Left forelimb (tissue), 1 donor: ENCODE measurements at places on chromosomes 3 and 15.

DNA sequence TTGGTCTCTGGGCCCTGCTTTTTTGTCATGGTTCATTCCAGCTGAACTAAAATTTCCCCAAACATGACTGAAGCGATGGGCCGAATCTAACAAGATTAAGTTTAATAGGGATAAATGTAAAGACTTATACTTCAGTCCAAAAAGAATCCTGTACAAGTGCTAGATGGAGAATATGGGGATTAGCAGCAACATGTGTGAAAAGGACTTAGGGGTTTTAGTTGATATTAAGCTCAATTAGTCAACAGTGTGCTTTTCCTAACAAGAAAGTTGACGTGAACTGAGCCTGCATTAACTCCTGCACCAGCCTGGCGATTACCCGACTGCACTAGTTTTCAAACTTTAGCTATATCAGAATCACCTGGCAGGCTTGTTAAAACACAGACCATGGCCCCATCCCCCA, 61.0 kb upstream of the BBX start:
- DNase-seq, result no peak

DNA sequence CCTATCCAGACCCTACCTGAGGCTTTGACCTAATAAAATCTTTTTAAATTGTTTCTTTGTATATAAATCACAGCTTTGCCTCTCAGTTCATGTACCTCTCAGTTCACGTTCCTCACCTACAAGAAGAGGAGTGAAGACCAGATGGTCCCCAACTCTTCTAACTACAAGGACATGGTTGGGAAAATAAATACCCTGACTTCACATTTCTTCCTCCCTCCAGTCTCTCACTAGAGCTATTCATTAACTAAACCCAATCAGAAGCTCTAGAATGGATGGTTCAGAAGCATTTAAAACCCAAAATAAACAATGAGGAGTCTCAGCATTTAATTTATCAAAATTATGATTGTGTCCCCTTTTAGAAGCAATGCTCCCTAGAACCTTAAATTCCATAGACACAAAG, 97.3 kb upstream of the AGTR1 start:
- DNase-seq, result no peak

DNA sequence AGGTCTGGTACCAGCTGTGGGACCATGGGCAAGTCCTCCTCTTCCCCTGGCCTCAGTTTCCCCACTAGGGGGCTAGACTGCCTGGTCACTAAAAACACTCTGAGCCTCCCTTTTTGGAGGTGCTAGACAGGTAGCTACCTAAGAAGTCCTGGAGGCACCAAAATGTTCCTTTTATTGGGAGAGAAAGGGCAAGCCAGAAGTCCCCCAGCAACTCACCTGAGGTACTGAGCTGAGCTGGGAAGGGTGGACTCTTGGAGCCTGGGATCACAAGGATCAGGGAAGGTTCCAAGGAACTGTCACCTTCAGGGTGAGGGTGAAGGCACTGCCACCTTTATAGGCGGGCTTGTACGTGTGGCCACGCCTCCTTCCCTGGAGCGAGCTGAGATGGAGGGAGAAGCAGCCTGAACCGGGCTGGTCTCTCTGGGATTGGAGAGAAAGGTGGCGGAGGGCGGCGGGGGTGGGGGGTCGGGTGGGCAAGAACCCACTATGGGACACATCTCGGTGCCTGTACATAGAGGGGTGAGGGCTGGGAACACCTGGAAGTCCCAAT, at the start of gene CYP1A1:
Gene CYP1A1 (minus strand): TSS at position 304 of the 550 bp plus-strand sequence. CDS start 2,431 bp downstream, outside the sequence.
- no peak for DNase-seq

GRCh38 chr3:20057612-20058180, 17.4 kb downstream of the KAT2B start:
- DNase-seq, result no peak
